GM12878 (cell line): ENCODE measurements at places on chromosomes 4 and X. TPM values are rescaled to one million over a fixed set of nuclear protein-coding genes. Genes with fewer than 3 reads are reported as not detected.

DNA sequence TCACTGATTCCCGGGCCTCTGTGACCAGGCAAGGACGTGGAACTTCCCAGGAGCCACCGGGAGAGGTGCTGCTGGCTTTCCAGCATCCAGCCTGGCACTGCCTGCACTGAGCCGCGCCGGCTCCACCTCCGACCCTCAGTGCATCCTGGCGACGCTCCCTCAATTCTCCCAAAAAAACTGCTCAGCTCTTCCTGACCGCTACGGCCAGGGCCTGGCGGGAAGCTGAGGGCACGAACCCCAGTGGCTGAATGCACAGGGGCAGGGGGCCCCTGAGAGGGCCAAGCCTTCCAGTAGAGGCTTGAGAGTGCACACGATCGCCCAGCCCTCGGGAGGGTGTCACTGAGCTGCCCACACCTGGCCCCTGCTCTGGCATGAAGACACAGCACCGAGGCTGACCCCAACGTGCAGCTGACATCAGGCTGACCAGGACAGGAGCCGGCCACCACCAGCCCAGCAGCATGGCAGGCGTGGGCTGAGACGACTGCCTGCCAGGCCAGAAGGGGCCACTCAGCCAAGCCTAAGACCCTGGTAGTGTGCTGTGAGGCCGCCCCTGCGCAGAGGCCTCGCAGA, 6.9 kb downstream of the CTBP1 start:
- DNase-seq = no peak

GRCh38 chr4:167966143-167966542, 126.2 kb upstream of the ANXA10 start:
- no peak for DNase-seq

GRCh38 chr4:174926958-174927357, 8.8 kb downstream of the ADAM29 start:
- DNase-seq = no peak

GRCh38 chrX:123801901-123802300, 58.0 kb upstream of the XIAP start:
- no peak for DNase-seq

GRCh38 chrX:145865082-145865481, 47.5 kb downstream of the SLITRK2 start:
- no peak for DNase-seq

DNA sequence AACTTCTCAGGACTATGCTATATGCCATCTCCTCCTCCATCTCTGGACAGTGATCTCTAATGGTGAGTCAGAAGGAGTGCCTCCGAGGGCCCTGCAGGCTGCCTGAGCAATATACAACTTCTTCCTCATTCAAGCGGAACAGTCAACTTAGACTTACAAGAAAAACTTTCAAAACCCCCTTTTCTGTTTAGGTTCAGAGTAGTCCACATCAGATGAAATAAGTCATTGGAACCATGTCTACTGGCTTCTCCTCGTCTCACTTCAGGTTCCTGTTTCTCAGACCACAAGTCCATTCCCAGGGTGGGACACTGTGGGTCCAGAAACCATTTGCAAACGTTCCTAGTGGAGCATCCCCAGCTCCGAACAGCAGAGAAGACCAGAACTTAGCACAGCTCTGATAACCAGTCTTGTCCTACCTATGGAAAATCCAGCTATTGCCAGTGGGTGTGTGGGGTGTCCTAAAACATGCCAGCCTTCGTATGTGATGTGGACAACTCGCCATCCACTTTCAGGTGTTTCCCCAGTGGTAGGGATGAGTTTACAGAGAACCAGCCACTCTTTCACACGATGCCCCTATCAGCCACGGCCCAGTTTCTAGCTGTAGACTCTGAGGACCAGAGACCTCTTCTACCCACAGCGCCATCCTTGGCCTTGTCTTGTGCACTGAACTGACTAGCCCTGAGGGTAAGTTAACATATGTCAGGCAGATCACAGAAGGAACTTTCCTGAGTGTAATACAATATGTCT, 32.7 kb upstream of the NKRF start:
- peak; percentile 81 for DNase-seq

DNA sequence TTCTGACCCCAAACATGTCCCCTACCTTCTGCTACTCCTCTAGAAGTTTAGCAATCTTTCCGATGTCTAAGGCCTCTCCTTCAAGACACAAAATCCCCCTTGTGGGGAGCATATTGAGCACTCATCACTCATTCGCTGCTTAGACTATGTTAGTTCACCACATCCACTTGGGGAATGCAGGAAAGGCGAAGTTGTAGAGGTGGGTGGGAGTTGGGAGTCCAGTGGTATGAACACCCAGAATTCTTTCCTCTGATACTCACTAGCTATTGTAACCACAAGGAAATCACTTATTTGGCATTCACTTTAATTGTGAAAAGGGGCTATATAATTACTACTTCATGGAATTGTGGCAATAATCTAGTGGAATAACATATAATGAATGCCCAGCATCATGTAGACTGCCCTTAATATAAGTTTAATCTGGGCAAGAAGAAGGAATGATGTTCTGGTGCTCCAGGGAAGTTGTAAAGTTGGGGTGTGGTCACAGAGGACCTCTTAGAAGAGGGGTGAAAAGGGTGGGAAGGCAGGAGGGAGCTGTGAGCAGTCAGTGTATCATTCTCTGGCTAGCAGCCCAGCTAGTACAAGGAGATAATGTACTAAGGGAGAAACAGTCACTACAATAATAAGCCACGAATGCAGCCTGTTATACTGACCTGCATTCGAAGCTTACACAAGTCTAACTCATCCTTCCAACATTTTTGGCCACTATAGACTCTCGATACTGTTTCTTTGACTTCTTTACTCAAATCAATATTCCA, 468.2 kb upstream of the DIPK2B start:
- DNase-seq = no peak

DNA sequence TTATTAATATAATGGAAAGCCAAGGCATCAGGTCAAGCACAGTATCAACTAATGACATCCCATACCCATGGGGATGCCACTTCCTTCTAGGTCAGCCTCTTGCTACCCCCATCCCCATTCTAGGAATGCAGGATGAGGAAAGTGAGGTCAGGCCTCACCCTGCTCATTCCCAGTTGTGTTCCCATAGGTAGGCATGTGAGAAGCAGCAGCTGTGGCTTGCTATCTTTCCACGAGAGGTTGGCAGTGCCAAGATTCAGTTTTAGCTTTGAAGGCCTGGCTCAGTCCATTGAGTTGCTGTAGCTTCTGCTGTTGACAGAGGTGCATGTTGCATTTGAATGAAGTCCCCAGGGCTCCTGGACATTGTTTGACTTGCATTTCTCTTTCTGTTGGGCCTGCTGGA, 15.5 kb downstream of the LONRF3 start:
- DNase-seq = no peak

- DNase-seq = no peak
Observed at GRCh38 chr4:7652906-7653305, 218.2 kb upstream of the PSAPL1 start.

DNA sequence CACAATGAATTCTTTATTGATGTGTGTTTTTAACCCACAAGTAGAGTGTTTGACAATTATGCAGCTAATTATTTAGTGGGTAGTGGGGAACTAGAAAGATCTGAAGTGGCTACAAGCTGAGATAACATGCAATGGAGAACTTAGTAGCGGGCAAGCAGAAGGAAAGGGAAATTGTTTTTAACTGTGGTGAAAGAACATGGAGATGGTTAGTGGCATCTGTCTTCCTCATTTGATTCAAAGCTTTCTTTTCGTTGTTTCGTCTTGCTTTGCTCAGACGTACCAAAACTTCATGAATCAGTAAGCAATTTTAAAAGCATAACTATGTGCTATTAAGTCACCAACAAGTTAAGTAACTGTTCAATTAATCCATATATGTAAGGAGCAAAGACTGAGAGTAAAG, 169.9 kb downstream of the BANK1 start:
- DNase-seq = no peak

DNA sequence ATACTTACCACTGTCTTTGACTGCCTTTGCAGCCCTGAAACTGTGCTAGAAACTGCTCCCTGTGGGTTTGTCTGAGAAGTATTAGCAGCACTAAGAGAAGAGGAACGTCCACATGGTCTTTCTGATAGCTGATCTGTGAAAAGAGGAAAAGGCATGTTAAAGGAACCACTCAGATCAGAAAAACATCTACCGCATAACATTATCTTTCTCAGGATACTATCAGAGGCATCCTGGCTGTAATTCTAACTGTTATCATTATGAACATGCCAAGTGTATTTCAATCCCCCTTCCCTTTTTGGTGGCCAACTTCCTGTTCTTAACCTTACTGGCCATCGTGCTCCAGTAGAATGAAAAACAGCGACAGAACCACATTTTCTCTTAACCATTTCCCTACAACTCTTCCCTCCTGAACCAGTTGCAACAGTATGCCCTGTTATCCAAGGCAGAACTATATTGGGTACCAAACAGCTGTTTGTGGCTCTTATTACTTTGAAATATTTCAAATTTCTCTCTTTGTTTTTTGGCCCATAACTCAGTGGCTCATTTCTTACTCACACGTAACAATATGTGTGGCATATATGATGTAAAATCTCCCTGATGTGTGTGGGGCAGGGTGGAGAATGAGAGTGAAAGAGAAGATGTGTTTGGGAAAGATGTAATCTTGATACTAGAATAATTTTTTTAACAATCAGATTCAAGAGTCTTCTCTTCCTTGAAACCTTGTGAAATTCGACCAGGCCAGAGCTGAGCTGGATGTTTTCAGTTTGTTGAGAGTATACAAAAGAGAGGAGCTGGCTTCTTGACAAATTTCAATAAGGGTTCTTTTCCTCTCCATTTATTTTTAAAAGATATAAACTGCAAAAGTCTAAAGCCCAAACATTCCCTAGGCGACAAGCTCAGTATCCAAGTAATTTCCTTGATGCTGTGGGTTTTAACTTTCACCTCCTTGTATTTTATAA, 35.2 kb downstream of the ARHGEF6 start:
- no peak for DNase-seq

- DNase-seq = no peak
Observed at GRCh38 chr4:168269896-168270295, 48.7 kb downstream of the DDX60 start.

- DNase-seq = no peak
Observed at GRCh38 chr4:52051615-52052474, 741 bp downstream of the SPATA18 start.

GRCh38 chr4:136412708-136413107, 1119.6 kb downstream of the PCDH18 start:
- no peak for DNase-seq

- no peak for DNase-seq
Observed at GRCh38 chr4:93072292-93072691, 756.3 kb upstream of the ATOH1 start.

GRCh38 chr4:187258651-187259401, 535.2 kb upstream of the FAT1 start:
- DNase-seq = no peak

GRCh38 chr4:113556382-113557134, 205.0 kb downstream of the CAMK2D start:
- no peak for DNase-seq

- no peak for DNase-seq
Observed at GRCh38 chrX:9466124-9466495, 1.3 kb downstream of the TBL1X start.

DNA sequence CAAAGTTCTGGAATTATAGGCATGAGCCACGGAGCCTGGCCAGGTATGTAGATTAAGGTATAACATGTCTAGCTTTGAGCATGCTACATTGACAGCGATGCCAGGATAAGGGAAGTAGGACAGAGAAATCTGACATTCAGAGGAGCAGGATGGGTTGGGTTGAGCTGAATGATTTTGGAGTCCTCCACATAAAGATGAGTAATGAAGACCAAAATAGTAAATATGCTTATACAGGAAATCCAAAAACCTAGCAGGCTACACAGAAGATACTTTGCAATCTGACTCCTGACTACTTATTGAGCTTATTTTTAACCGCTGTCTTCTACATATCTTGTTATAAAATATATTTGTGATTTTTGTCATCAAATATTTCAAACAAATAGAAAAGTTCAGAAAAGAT, 69.7 kb downstream of the PDGFC start:
- DNase-seq = no peak

DNA sequence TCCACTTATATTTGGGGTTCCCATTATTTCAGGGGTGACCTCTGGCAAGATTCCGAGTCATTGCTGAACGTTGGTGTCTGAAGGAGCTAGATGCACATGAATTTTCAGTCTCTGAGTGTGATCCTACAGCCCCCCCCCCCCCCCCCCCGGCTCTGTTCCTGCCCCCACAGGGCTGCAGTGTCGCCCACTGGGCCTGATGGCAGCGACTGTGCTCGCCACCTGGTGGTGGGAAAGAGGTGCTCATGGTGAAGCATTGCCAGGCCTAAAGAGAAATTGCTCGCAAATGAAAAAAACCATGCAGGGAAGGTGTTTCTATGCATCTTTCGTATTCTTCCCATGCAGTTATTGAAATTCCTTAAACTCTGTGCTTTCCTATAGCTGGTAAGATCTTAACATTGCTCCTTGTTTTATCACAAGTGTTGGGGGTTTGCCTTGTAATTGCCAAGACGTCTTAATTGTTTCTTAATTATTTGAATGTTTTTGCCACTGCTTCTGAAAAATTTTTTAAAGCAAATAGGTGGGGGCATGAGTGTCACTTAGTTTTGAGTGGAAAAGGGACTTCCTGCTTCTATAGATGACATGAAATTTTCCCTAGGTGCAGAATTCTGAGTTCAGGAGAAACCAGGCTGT, 63.2 kb downstream of the CLDN22 start:
- no peak for DNase-seq

DNA sequence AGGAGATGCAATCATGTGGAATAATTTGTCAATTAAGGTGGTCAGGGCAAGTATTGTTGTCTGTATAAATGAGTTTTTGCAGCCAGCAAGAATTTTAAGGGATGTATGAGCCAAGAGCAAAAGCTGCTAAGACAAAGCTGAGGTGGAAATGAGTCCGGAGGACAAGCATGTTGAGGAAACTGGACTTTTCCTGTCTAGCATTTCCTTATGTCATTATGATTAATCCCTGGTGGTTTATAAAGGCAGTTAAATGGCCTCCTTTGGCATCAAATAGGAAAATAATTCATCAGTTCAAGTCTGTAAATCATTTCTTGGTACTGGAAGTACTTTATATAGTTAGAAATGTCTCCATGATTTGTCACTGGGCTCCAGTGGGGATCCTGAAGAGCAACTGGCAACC, 61.6 kb upstream of the TEX13A start:
- DNase-seq = no peak

- no peak for DNase-seq
Observed at GRCh38 chr4:10701702-10702460, 17.3 kb upstream of the CLNK start.

DNA sequence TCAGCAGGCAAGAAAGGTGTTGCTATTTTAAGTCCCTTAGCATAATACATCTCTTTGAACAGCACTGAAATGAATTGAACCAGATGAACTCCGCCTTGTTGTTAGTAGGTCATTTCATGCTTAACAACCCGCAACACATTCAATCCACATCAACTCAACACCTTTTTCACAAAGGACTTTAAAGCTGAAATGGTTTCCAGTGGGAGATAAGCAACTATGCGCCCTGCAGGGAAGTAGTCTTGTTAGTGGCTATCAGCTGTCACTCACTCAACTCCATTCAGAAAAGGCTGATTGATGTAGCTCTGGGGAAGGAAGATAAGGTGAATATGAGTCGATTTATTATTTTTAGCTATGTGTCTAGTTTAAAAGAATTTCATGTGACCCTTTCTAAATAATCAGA, 46.0 kb downstream of the ATP8A1 start:
- DNase-seq = no peak

BLTP1 gene
- total RNA-seq = 17.3 and 18.8 TPM in 2 replicates

UCHL1 gene
- total RNA-seq = 102 and 107 TPM in 2 replicates

MAP3K15 gene
- total RNA-seq = not detected in 2 replicates

PRRG1 gene
- not detected in 2 replicates for total RNA-seq

CYTL1 gene
- not detected in 2 replicates for total RNA-seq

TFE3 gene
- total RNA-seq = 16.7 and 18.0 TPM in 2 replicates

ATP1B4 gene
- total RNA-seq = not detected in 2 replicates

NHSL2 gene
- 0.05 TPM in 2 replicates for total RNA-seq

NDST3 gene
- total RNA-seq = not detected in 2 replicates

ASB9 gene
- 0.31 and 0.35 TPM in 2 replicates for total RNA-seq

GPR82 gene
- total RNA-seq = 0.13 and 0.28 TPM in 2 replicates

MFAP3L gene
- total RNA-seq = 0.10 TPM in 1 of 2 replicates, not detected in the other
